ENCODE measurements at places on chromosomes 4 and X.

DNA sequence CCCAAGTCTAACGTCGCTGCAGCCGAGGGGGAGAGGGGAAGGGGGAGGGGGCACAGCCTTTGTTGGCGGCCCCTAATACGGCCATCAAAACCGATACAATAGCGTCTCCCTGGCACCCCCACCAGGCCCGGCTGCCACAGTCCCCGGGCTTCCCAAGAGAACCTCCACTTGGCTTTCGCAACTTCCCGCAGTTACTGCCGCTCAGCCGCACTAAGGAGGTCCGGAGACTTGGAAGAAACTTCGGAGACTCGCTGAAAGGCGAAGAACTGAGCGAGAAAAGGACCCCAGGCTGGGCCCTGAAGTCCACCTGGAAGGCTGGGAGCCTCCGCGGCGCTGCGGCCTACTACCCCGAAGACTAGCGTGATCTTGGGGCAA is 2.8 kb downstream of the NKX6-1 start:
- DNase-seq, result no peak

DNA sequence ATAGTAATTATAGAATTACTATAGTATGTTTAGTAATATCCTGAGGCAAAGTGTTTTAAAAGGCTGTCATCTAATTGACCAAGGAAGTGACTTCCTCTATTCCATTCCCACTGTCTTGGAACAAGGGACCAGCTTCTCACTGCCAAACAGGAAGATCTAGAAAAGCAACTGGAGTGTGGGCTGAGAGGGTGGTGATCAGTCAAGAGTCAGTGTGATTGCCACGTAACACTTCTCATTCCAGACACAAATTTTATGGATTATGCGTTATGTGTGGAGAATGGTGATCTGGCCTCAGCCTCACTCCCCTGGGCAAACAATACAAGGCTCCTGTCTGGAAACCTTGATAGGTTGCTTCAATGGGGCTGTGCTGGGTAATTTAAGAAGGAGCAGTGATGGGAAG is 60.0 kb downstream of the RRAGB start:
- DNase-seq, result no peak

GRCh38 chr4:17155486-17155885 is 257.0 kb upstream of the LDB2 start:
- no peak for DNase-seq

GRCh38 chr4:5791654-5792053 is 80.7 kb downstream of the EVC start:
- DNase-seq, result no peak

GRCh38 chr4:4762909-4763821 is 96.3 kb upstream of the MSX1 start:
- peak; percentile 91 for DNase-seq

GRCh38 chrX:45952030-45952429 is 593.2 kb downstream of the ZNF674 start:
- no peak for DNase-seq

DNA sequence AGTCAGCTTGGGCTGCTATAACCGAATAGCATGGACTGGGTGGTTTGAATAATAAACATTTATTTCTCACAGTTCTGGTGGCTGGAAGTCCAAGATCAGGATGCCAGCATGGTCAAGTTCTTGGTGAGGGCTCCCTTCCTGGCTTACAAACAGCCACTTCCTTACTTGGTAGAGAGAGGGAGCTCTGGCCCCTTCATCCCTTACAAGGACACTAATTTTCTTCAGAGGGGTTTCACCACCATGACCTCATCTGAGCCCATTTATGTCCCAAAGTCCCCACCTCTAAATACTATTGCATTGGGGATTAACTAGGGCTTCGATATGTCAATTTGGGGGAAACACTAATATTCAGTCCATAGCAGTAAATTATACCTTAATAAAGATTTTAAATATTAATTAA is 61.8 kb downstream of the CLNK start:
- DNase-seq, result no peak

DNA sequence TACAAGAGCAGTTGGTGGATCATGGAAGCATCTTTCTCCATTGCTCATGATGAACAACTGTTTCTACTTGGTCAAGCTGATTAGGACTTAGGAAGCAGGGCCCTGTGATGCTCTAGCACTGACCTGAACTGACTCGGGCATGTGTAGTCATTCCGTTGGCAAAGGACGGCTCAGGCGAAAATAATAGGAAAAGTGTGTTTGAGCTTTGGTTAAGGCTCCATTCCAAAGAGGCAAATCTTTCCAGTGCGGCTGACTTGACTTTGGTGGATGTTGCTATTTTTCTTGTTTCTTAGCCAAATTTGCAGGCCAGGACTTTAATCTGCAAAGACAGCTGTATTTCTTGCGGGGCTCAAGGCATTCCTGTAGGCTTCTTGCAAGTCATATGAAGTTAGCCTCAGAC is 39.5 kb downstream of the ZNF518B start:
- DNase-seq, result no peak

DNA sequence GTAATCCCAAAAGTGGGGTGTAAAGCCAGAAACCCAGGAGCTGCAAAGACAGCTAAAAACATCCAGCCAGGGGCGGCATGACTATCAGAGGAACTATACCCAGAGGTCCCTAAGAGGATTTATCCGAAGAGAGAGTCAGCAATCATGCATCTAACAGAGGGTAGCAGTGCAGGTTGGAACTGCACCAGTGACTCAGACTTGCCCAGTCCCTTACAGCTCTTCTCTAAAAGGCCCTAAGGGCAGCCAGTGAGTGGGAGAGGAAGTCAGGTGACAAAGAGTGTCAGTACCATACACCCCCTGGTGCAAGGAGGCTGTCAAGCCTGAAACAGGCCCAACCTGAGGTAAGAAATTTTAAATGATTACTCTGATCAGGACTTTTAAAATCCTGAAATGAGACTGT is 88.1 kb downstream of the CAMK2D start:
- peak; percentile 52 for DNase-seq

GRCh38 chrX:38805432-38806389 is 4.5 kb downstream of the MID1IP1 start:
- peak; percentile 40 for DNase-seq

- DNase-seq, result no peak
These were observed 1.0 kb upstream of the RELL1 start for GRCh38 chr4:37687194-37687562.

- no peak for DNase-seq
These were observed 29.3 kb upstream of the GPR101 start for GRCh38 chrX:137062915-137063617.

DNA sequence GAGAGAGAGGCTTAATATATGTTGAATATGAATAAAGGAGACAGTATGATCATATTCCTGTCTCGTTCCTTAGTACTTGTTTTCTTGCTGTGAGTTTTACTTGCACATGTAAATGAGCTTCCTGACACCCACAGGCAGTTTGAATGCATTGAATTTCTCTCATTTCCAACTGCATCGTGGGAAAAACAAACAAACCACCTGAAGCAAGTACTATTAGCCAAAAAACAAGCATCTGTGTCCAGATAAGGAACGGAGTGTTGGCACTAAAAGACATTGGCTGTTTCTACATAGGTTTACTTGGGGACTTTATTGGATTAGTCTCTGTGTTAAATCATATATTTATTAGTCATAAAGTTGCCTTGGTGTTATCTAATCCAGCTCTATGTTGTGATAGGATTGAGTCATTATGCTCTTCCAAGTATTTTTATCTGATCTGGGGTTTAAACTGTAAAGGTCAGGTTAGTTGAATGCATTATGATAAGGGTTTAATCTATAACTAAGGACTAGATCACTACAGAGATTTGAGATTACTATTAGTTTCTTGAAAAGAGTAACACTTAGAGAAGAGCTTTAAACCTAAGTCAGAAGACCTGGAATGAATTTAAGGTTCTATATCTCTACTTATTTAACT is 339.0 kb upstream of the SPANXN4 start:
- DNase-seq, result no peak

DNA sequence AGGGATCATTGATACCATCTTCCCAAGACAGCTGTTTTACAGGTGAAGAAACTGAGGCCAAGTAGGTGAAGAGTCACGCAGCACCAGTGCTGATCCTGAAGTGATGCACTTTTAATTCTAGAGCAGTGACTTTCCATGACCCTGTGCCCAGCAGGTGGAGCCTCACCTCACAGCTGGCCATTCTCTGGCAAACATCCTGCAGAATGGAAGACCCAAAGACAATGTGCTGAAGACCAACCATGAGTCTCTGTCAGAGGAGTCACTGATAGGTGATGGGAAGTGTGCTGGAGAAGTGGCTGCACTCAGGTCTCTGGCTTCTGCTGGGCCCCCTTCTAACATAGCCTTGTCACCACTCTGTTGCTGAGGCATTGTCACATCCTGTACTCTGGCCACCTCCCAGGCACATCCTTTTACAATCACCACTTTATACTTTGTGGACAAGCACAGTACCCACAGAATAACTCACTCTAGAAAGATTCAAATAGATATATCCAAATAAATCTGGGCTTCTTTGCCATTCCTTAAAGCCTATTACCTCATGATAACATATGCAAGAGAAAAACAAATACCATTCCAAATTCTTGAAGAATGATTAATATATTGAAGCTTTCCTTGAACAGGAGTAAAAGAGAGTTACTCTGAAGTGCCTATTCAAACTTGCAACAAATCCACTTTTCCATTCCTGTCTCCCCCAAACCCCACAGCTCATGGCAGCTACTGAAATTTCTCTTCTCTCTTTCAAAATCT is 64.1 kb upstream of the SCOC start:
- DNase-seq, result no peak

GRCh38 chr4:25330905-25331808 is 18.6 kb downstream of the ZCCHC4 start:
- DNase-seq, result no peak

DNA sequence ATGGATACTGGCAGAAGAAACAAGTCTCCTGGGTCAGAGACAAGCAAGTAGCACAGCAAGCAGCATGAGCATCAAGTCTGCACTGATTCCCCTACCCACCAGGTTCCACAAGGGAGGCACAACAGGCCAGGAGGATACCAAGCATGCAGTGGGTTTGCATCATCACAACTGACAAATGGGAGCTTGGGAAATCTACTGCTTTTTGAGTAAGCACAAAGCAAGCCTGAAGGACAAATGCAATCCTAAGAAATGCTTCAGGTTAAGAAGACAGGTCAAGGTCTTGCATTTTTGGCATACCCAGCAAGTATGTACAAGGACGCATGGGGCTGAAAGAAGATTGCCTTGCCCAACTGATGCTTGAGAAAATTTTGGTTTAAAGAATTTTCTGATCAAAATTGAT is 279.6 kb downstream of the PDGFC start:
- no peak for DNase-seq

DNA sequence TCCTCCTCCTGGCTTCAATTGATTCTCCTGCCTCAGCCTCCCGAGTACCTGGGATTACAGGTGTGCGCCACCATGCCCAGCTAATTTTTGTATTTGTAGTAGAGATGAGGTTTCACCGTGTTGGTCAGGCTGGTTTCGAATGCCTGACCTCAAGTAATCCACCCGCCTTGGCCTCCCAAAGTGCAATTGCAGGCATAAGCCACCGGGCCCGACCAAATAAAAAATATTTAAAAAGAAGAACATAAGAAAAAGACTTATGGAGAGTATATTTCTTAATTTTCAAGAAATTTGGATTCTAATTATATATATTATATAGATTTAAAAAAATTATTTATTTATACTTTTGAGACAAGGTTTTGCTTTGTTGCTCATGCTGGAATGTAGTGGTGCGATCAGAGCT is 29.8 kb downstream of the N4BP2 start:
- DNase-seq, result no peak

- no peak for DNase-seq
These were observed 14.4 kb downstream of the VGLL1 start for GRCh38 chrX:136546371-136546781.

DNA sequence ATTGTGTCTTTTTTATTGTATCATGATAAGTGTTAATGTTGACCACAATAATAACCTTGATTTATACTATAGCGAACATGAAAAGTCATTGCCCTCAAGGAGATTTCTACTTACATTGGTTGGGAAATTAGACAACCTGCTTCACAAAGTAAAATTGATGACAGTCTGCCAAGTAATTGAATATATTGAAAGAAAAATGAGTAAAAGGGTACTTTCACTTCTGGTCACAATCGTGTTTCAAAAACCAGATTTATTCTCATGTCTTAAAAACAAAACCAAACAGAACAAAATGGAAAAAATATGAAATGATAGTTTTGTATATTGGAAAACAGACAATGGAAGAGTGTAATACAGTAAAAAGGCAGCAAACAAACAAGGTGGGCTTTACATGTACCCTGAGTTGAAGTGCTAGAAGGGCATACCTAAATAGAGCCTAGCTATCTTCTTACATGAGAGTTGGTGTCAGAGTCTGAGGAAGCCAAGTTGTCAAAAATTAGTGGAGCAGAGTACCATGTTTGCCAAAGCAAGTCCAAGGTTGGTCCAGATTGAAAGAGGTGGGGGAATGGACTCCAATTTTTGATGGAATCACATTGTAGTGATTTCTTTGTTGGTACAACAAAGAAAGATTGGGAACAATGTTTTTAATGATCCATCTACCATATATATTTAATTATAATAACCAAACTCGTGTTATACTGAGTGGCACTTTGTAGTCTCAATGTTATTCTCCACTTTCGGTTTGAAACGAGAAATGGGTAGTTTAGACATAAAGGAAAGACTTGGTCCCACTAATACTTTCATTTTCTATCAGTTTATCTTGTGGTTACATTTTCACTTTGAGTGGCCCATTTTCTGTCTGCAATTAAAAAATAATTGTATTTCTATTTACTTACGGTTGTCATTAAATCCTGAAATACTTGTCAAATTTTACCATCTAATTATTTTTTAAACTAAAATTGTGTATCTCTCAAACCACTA is 775.6 kb downstream of the STIM2 start:
- DNase-seq, result no peak

DNA sequence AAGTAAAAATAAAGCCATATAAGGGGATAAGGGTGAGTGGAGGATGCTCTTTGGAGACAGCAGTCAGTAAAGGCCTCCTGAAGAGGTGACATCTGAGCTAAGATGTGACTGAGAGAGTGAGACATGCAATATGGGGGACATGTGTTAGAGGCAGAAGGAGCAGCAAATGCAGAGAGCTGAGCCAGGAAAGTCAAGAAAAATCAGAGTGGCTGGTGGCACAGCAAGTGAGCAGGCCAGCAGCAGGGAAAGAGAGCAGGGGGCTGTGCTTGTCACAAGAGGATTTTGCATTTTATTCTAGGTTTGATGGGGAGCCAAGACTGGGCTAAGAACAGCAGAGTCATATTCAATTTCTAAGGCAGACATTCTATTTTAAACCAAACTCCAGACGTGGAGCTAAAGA is 394.5 kb downstream of the KCNIP4 start:
- DNase-seq, result no peak

GRCh38 chrX:118212817-118213183 is 96.2 kb upstream of the KLHL13 start:
- no peak for DNase-seq

Measured in T-helper 2 cell (primary cell).